ENCODE measurements at places on chromosomes 2 and 18.

- peak; percentile 83 for DNase-seq
Measured at GRCh38 chr2:105873721-105874120, 129.0 kb downstream of the NCK2 start.

DNA sequence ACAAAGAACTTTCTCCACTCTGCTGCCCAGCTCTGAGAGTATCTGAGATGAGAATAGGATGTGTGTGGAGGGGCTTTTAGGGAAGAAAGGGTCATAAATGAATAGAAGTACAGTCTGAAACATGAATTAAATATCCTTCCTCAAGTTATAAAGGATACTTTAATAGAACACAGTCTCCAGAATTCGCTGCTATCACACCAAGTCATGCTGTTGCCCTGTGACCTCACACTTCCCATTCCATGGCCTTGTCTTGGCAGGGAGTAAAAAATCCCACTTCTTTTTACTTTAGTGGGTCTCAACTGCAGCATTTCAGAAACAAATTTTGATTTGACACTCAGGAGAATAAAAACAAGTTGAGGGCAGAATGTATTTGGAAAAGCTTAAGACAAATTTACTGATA is 3.8 kb upstream of the RPE start:
- DNase-seq: no peak

DNA sequence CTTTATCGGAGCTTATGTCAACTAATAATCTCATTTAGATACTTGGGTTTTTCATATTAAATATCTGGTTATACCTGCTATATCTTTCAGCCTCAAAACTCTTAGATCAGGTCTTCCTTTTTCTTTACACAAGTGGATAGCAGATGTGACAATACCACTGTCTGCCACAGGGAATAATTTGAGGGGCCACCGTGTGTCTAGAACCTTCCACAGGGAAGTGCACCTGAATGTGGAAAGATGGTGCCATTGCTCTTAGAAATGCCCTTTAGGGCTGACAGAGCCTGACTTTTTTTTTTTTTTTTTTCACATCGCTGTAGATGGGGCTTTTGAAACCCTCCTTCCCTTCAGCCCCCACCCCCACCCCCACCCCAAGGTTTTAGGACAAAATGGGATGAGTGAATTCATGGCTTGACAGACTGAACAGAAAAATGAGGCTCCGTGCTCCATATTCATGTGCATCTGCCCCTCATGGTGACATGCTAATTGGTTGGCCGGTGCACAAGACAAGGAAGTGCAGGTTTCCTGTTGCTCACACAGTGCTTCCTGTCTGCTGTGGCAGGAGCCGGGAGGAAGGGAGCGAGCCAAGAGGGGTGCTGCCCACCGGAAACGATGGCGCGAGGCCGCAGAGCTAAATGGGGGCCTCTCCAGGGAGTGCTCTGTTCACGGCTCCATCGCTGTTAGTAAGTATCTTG is 246.0 kb downstream of the LDLRAD4 start:
- DNase-seq: peak; percentile 78

DNA sequence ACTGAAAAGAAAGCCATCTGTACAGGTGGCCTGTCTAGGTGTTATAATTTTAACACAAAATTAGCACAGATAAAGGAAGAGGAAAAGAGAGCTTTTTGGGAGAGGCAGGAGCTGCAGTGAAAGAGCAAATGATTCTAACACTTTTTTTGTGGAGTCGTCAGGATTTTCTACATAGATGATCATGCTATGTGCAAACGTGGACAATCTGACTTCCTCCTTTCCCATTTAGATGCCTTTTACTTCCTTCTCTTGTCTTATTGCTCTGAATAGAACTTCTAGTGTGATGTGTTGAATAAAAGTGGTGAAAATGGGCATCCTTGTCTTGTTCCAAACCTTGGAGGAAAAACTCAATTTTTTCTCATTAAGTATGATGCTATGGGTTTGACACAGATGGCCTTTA is 334.5 kb downstream of the NBAS start:
- no peak for DNase-seq

GRCh38 chr2:234412726-234413125 is 84.2 kb downstream of the ARL4C start:
- no peak for DNase-seq

GRCh38 chr2:143553261-143553660 is 424.0 kb downstream of the ARHGAP15 start:
- DNase-seq: peak; percentile 39

- DNase-seq: peak; percentile 43
Measured at GRCh38 chr2:8457092-8457481, 224.8 kb upstream of the ID2 start.

- no peak for DNase-seq
Measured at GRCh38 chr2:63435070-63435469, 153.2 kb downstream of the WDPCP start.

GRCh38 chr2:234483568-234484251 is 13.2 kb downstream of the ARL4C start:
- DNase-seq: peak; percentile 83

DNA sequence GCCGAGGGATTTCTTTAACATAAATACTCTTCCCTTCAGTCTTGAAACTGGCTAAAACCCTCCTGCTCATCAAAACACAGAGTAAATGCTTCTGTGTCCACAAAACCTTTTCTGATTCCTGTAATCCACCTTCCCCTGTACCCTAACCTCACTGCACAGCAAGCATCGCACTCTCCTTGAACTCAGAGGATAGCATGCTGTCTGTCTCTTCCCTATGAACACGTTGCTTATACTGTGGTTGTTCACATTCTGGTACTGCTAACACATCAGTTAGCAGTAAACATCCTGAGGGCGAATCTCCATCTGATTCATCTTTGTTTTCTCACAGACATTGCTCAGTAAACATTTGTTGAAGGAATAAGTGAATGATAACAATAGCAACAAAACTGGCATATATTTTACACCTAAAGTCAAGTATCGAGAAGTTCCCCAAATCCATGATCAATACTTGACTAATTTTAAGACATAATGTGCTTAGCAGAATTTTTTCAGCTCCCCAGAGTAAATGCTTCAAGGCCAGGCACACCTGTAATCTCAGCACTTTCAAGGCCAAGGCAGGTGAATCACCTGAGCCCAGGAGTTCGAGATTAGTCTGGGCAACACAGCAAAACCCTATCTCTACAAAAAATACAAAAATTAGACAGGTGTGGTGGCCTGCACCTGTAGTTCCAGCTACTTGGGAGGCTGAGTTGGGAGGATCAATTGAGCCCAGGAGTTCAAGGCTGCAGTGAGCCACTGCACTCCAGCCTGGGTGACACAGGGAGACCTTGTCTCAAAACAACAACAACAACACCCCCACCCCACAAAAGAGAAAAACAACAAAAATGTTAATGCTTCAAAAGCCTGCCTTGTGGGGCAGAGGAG is 45.6 kb upstream of the LPIN2 start:
- DNase-seq: no peak

DNA sequence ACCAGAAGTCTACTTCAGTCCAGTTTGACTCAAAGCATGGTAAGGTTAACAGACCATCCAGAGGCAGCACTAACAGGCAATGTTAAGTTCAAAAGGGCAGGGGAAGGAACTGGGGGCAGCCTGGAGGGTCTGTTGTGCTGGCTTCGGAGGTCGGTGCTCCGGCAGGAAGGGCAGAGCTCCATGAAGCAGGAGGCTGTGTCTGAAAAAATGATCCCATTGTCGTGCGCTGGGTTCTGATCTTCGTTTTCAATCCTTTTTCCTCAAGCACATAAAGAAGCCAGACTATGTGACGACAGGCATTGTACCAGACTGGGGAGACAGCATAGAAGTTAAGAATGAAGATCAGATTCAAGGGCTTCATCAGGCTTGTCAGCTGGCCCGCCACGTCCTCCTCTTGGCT is 21.9 kb upstream of the DLX1 start:
- DNase-seq: no peak

- no peak for DNase-seq
Measured at GRCh38 chr18:41993151-41993550, 38.1 kb downstream of the PIK3C3 start.

GRCh38 chr2:21404827-21405625 is 281.3 kb downstream of the TDRD15 start:
- DNase-seq: no peak

- DNase-seq: no peak
Measured at GRCh38 chr2:239774933-239775622, 250.1 kb downstream of the NDUFA10 start.

- no peak for DNase-seq
Measured at GRCh38 chr2:225002656-225003045, 39.6 kb downstream of the DOCK10 start.

- DNase-seq: no peak
Measured at GRCh38 chr2:149169656-149170055, 131.2 kb downstream of the LYPD6B start.

DNA sequence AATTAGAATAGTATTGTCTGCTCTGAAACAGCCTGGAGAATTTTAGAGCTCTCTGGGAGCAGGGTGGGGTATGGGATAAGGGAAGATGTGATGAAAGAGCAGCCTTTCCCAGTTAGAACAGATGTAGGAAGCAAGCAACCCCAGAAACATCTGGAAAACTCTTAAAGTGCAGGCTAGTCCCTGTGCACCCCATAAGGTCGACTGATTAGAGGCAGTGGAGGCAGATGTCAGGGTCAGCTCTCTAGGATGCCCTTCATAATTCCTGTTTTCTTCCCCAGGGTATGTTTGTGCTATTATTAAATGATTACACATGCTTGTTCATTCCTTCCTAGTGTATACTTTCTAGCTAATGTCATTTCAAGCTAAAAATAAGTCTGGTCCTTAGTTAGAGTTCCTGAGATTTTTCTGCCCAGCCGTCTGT is 41.7 kb downstream of the PTPRM start:
- DNase-seq: no peak

- no peak for DNase-seq
Measured at GRCh38 chr2:9112079-9112721, 94.4 kb upstream of the ASAP2 start.

- no peak for DNase-seq
Measured at GRCh38 chr2:3233877-3234276, 143.7 kb downstream of the EIPR1 start.

DNA sequence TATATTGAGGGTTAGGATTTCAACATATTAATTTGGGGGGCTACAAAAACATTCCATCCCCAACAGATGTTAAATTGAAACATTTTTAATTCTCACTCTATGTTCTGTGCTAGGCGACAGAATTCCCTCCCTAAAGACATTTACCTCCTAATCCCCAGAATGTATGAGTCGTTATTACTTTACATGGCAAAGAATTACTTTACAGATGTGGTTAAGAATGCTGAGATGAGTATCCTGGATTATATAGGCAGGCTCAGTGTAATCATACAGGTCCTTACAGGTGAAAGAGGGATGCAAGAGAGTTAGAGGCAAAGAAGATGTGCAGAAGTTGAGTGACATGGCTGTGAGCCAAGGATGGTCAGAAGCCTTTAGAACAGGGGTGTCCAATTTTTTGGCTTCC is 974.1 kb upstream of the ACVR2A start:
- no peak for DNase-seq

GRCh38 chr2:49255409-49255971 is 101.2 kb upstream of the FSHR start:
- no peak for DNase-seq

DNA sequence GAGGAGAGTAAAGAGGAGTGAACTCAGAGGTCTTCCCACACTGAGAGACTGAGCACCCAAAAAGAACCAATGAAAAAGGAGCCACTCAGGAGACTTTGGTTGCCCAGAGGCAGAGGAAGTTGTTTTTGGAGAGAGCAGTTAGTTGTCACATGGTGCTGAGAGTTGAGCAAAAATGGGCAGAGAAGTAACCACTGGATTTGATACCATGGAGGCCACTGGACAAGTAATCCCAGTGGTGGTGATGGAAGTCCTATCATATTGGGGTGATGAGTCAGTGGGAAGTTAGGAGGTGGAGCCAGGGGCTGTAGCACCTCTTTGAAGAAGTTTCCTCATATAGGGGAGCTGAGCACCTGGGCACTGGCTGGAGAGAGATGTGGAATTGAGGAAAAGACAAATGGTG is 235.8 kb downstream of the TPGS2 start:
- no peak for DNase-seq

DNA sequence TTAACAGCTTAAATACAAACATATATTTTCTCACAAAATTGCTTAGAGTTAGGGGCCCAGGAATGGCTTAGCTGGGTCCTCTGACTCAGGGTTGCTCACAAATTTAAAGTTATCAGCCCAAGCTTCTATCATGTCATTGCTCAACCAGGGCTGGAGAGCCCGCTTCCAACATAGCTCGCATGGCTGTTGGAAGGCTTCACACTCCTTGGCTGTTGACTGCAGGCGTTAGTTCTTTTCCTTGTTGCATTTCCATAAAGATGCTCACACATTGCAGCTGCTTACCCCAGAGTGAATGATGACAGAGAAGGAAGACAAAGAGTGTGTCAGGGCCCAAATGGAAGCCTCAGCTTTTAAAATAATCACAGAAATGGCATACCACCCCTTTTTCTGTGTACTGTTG is 62.9 kb upstream of the TFPI start:
- no peak for DNase-seq

DNA sequence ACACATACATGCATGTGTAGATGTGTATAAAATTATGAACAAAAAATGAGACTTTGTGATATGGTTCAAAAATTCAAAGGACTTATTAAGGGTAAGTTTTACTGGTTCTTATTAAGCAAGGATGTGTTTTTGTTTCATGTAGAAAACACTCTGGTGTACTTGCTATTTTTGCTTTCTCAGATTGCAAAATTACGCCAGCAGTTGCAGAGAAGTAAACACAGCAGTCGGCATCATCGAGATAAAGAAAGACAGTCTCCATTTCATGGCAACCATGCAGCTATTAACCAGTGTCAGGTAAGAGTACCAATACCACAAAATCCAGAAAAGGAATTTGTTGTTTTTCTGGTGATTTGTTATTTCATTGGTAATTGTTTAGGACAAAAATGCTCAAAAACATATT is 91.3 kb downstream of the FAM117B start:
- DNase-seq: no peak
